Naive thymus-derived CD8-positive, alpha-beta T cell (primary cell): ENCODE measurements at places on chromosomes 16 and 17.

- no peak for DNase-seq
Measured at GRCh38 chr16:77918809-77919707, 103.3 kb upstream of the CLEC3A start.

- no peak for DNase-seq
Measured at GRCh38 chr17:30296499-30297080, 4.8 kb upstream of the BLMH start.

- DNase-seq: no peak
Measured at GRCh38 chr16:79986352-79986751, 385.8 kb upstream of the MAF start.

- DNase-seq: peak; percentile 62
Measured at GRCh38 chr17:29622337-29623282, at the start of gene CORO6. Gene CORO6 (minus strand): TSS chr17:29622912. CDS start chr17:29621421, 1,491 bp downstream.

GRCh38 chr16:22898874-22899348 is 84.9 kb downstream of the HS3ST2 start:
- no peak for DNase-seq

DNA sequence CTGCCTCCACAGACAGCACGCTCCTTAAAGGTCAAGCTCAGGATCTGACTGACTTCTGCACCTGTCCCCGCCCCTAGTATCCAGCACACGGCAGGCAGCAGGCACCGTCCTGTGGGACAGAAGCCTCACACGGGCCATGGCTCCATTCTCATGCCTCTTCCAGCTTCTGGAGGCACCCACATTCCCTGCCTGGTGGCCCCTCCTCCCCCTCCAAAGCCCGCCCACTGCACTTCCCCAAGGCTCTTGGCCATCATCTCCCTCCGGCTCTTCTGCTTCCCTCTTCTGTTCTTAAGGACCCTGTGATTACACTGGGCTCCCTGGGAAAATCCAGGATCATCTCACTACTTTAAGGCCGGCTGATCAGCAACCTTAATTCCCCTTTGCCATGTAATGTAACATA is 3.5 kb downstream of the CANT1 start:
- no peak for DNase-seq

- peak; percentile 68 for DNase-seq
Measured at GRCh38 chr16:57092786-57093411, 516 bp downstream of the CPNE2 start.

DNA sequence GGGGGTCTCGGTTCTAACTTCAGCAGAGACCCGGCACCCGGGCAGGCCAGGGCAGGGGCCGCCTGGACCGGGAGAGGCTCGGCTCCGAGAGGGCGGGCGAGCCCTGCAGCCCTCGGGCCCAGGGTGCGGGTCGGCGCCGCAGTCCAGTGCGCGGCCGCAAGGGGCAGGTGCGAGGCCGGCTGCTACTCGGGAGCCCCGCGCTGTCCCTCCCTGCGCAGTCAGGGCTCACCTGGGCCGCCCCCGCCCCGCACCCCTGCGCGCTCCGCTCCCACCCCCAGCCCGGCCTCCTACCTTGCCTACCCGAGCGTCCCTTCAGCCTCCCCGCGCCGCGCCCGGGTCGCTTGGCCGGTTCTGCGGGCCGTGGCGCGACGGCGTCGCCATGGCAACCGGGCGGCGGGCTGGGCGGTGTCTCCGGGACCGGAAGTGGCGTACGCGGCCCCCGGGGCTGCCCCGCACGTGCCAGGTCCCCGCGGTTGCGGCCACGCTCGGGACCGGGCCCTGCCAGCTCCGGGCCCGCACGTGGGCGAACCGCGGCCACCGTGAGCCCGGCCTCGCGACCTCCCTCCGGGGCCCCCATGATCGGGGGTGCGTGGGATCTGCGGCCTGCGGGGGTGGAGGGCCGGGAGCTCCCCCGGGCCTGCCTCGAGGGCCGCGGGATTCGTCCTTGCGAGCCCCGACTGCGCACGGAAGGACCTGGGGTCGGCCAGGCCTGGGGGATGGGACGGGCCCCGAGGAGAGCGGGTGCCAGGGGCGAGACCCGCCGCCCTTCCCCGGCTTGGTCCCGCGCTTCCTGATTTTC is at the start of gene CYB561:
Gene CYB561, minus strand, starts transcription at position 353 of the 799 bp plus-strand sequence. CDS start 8,759 bp downstream, outside the sequence.
- DNase-seq: peak; percentile 58

DNA sequence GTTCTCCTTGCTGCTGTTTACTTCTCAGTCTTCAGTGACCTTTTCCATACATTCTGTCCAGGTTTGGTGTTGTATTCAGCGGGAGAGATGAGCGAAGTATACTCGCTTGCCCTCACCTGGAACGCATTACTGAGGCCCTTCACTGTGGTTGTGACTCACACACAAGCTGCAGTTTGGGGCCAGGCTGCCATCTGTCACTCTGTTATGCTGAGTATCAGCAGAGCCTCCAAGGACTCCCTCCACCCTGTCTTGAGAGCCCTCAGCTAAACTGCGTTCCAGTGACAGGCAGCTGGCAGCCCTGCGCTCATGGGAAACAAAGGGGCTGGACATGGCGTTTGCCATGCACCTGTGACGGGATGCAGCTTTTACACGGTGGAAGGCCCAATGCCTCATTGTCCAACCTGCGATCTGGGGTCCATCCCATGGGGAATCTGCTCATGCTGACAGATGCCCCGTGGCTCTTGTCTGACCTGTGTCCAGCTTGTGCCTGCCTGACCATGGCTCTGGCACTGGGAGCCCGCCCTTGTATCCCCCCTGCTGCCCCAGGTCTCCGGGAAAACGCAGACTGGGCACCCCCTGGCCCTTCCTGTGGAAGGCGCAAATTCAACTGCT is 6.5 kb upstream of the ZNF778 start:
- no peak for DNase-seq

- no peak for DNase-seq
Measured at GRCh38 chr17:66190738-66191592, 968 bp downstream of the CEP112 start.

DNA sequence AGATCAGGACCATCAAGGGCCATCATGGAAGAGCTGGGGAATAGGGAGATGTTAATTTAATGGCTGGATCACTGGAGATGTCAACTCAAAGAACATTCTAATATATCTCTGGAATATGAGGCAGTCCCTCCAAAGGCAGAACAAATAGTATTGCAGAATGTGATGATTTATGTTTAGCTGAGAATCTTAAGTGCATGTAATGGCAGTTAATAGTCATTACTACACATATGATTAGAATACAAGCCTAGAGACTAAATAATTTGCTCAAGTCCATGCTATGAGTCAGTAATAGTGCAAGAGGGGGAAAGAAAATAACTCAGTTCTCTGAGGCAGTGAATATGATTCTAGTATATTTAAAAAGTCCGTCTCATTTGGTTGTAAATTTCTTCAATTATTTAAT is 32.3 kb downstream of the SNTB2 start:
- no peak for DNase-seq

DNA sequence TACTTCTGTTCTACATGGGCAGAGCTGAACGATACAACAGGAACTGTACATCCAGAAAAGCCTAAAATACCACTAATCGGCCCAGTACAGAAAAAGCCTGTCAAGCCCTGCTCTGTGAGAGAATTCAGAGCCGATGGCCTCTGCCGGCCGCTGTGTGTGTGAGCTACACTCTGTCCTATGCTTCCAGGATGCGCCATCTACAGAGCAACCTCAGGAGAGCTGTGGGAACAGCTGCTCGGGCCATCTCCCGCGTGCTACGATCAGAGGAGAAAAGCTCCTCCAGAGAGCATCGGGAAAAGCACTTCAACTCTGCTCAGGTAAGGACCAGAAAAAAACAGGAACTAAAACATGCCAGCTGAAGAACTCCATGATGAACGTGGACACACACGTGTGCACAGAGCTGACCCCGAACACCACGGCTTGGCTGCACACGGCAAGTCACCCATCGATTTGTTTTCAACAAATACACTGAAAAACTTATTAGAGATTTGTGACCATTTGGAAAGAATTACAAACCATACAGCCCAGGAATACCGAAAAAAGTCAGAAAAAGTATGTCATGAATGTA is 115.9 kb downstream of the ANKRD11 start:
- DNase-seq: no peak

GRCh38 chr16:46982335-46982734 is 8.9 kb upstream of the DNAJA2 start:
- no peak for DNase-seq

- DNase-seq: no peak
Measured at GRCh38 chr17:82457073-82457928, 1.2 kb upstream of the NARF start.

DNA sequence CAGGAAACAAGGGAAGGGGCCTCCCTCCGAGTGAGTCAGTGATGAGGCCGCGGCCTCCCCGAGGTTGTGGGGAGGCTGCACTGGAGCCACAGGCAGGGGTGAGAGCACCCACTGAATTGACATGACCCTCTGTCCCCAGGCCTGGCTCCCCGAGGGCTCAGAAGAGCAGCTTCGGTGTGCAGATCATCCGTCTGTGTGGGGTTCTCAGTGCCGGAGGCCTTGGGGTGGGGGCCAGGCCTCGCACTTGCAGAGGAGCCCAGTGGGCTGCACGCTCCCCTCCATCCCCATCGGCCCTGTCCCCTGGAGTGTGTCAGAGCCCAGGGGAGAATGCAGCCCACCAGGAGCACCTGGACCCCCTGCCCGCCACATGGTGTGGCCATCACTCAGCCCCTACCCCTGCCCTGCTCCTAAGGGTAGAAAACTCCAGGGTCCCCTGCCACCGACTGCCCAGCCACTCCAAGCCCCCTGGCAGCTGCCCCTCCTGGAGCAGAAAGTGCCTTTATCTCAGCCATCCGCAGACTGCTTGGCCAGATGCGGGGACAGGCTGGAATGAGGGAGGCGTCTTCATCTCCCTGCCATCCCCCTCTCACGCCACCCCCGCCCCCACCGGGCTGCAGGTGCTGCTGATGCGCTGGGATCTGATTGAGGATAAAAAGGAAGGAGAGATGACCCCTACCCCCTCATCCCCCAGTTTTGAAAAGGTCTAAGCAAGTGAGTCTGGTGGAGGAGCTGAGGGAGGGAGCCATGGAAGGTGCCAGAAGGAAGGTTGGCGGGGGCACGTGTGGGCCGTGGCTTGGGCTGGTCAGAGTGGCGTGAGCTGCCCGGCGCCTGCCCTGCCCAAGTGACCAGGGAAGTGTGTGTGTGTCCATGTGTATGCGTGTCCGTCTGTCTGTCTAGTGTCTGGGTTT is 358.3 kb downstream of the SEC14L1 start:
- peak; percentile 0 for DNase-seq

DNA sequence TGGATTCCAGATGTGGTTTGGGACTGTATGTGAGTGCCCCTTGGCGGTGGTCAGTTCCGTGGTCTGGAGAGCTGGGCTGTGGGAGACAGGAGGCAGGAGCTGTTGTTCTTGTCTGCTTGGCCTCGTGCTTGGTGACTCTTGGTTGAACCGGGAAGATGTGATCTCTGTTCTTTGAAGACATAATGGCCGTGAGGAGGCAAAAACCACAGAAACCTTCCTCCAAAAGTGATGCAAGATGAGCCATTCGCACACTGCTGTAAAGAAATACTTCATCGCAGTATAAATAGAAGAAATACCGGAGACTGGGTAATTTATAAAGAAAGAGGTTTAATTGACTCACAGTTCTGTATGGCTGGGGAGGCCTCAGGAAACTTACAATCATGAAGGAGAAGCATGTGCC is 128.8 kb downstream of the RAP1GAP2 start:
- DNase-seq: no peak

DNA sequence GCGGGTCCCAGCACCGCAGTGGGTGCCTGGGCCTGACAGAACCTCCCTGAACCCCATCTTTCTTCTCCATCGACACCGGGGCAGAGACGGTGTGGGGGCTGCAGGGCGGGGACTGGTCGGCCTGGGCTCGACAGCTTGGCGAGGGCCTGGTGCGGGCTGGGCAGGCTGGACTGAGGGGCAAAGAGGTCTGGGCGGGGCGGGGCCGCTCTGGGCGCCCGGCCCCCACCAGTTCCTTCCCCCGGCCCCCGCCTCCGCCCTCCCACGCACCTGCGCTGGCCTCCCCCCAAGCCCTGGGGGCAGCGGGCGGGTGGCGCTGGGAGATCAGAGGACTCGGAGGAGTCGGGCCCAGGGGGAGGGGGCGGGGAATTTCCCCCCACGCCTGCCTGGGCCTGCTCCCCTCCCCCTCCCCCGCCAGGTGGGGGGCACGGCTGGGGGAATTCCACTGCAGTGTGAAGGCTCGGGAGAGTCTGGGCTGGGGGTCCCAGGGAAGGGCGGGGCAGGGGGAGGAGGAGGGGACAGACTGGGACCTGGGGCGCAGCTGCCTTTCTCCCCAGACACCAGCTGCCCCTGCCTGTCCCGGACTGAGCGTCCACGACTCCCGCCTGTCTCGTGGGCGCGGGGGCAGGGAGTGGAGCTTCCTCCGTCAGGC is 877 bp upstream of the KREMEN2 start:
- peak; percentile 59 for DNase-seq

GRCh38 chr16:4454623-4455022 is 19.8 kb downstream of the NMRAL1 start:
- DNase-seq: no peak

DNA sequence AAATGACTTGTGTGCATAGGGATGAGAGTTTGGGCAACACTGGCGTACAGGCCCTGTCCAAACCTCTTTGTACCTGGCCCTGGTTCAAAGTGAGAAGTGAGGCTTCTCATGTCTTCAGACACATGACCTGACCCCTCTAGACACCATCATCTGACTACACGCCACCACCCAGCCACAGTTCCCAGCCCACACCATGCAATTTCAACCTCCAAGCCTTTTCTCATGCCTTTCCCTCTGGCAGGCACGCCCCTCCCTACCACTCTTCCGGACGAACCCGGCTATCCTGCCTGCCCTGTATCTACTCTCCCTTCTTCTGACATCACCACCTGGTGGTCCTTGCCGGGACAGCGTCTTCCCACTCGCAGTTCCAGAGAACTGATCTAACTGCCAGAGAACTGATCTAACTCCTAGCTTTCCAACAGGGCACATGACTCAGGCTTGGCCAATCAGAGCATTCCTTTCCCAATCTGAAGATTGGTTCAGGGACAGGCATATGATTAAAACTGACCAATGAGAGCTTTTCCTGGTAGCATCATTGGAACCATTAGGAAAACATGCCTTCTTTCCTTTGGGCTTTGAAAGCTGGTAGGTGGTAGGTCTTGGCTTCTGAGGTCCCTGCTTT is 27.1 kb upstream of the IL21R start:
- DNase-seq: no peak

DNA sequence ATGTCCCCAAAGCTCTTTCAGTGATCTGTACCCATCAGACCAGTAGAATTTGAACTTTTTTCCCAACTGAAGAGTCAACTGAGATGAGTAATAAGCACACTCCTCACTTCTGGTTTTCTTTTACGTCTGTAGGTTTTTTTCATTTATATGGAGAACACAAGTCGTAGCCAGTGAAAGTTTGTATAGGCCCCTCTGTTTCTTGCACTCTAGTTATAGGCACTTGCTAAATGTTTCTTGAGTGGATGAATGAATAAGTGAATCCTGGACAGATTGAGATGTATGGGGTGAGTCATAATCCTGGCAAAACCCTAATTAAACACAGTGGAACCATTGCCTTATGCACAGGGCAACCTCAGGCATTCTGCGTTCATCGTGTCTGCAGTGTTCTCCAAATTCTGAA is 193.7 kb upstream of the TBX2 start:
- no peak for DNase-seq

- no peak for DNase-seq
Measured at GRCh38 chr17:76318586-76318985, 10.5 kb upstream of the QRICH2 start.
